ENCODE measurements at places on chromosomes 1 and 21.

- DNase-seq: no peak
These were observed 2.8 kb upstream of the SLC2A1 start for GRCh38 chr1:42961312-42962091.

- no peak for DNase-seq
These were observed 1679.0 kb upstream of the B3GALT2 start for GRCh38 chr1:194865383-194865782.

GRCh38 chr1:64884261-64885040 is 81.9 kb downstream of the JAK1 start:
- no peak for DNase-seq

- DNase-seq: no peak
These were observed 100.0 kb downstream of the ABCA4 start for GRCh38 chr1:94020764-94021579.

DNA sequence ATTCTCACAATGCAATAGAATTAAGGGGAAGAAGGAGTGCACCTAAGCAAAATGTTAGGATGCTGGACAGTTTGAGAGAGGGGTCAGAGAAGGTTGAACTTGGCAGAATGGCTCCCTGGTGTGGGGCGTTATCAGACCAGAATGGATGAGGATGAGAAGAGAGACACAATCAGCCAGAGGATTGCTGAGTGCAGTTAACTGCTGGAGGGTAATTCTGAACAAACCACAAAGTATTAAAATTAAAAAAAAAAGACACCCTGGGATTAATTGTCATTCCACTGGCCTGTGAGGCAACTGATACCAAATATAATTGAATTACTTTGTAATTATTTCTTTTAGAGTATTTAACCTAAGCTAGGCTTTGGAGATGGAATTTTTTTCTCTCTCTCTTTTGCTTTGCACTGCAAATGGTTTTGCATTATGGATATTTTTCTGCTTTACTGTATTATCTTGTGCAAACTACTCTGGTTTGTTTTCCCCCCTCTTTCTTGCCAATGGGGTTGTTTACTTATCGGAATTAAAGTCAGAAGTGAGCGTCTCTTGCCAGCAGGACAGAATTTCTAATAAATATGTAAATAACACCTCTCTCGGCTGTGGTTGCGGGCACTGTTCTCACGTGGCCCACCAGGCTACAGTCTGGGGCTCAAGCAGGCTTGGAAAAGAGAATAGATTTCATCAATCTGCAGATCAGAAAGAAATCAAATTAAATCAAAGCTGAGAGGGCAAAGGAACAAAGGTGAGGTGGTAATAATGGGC is 572.9 kb upstream of the CAMK1G start:
- no peak for DNase-seq
